Activated T-cell treated with anti-CD3 and anti-CD28 coated beads for 24 hours (primary cell): ENCODE measurements at places on chromosomes 13 and 19.

GRCh38 chr13:99393791-99394735, 86.9 kb upstream of the GPR183 start:
- no peak for DNase-seq

DNA sequence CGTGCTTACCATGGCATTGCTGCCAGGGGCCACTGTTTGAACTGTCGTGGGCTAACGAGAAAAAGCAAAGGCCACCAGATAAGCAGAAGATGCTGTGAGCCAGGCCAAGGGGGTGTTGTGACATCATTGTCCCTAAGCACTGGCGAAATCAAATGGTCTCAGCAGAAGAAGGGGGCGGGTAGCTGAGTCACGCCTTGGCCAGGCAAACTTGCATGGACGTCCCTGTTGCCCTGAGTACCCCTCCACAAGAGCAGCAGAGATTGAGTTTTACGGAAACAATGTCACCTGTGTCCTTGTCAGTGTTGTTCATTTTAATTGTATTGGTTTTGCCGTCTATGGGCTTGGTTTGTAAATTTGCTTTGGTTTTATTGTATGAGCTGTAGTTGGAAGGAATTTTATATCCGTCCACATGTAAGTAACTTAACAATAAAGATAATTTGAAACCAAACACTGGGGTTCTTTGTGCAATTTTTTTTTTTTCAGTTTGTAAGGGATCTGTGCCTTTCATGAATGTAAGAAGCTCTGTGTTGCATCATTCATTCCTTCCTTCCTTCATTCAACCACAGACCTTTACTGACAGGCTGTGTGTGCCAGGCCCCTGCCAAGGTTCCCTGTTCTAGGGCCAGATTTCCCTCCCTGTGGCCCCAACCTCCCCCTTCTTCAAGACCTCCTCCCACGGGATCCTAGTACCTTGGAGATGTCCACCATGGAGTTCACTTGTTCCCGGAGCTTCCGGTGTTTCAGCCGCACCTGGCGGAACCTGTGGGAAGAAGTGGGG, 12.3 kb downstream of the KCNN4 start:
- no peak for DNase-seq

- DNase-seq = no peak
Observed at GRCh38 chr19:56838909-56839651, 1.4 kb downstream of the PEG3 start.

- DNase-seq = no peak
Observed at GRCh38 chr19:1302533-1303239, 17.0 kb downstream of the EFNA2 start.

DNA sequence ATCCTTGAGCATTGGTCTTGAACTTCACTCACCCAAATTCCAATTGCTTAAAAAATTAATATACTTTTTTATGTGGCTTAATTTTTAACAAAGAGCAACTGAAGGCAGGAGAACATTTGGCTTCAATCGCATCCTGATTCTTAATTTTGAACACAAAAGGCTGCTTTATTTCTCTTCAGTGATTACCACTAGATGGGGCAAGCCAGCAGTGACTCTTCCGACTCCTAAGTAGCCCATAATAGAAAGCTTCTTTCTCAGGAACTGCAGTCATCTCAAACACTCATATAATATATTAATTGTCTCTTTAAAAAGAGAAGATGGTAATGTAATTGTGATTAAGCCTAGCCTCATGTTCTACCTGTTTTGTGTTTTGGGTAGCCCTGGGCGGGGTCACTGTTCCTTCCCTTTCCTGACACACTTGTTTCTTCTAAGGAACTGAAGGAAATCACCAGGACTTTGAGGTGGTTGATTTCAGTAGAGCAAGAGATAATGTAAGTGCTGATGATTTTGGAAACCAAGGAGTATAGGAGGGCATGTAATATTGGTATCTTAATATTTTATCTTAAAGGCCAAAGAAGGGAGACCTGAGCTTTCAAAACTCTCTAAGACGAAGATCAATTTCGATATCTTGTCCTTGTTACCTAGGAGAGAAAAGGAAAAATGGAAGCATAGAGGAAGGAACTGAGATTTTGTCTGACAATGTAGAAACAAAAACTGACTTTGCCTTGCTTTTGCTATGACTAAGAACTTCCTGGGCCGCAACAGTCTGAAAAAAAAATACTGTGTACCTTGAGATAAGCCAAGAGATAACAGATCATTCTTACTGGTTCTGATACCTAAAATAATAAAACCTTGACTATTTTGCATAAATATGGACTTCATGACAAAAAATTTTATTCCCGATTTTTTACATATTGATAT, 73.1 kb downstream of the TNFSF13B start:
- DNase-seq = no peak

DNA sequence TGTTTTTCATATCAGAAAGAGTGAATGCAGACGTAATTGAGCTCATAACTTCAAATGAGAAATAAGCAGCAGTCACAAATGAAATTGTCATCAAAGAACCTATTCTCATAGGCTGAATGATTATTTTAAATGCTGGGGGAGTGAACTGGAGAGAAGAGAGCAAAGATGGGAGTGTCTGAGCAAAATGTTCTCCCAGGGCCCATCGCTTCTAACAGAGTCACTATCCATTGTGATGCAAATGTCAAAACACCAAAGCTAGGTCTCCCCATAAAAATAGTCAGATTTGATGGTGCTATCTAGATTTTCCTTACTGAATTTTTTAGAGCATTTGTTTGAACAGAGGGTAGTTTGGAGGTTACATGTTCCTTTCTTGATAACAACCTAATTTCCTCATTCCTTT, 278.7 kb downstream of the PCDH9 start:
- no peak for DNase-seq
